ENCODE measurements at places on chromosomes 2 and 18.

- peak; percentile 34 for DNase-seq
Observed at GRCh38 chr18:12777500-12777944, 74.7 kb downstream of the PSMG2 start.

DNA sequence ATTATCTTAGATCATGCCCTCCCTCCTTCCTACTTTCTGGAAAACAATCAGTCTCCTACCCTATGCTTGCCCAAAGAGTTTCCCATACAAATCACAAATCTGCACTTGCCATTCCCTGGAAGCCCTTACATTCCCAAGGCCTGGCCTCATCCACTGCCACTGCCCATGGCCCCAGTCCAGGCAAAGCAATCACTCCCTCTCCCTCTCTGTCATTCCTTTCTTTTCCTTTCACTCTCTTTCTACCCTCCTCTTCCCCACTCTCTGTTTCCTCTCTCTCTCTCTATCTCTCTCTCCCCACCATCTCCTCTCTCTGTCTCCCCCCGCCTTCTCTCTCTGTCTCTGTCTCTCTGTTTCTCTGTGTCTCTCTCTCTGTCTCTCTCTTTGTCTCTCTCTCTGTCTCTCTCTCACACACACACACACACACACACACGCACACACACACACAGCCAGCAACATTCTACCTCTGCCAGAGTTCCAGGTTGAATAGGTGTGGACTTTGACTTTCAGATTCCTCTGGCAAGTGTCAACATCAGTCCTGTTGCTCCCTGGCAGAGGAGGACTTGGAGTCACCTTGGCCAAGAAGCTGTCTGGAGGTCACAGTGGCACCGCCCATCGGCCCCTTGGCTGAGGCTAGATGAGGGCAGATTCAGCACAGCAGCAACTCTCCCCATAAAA lies 43.7 kb upstream of the NAT8 start:
- DNase-seq = no peak

DNA sequence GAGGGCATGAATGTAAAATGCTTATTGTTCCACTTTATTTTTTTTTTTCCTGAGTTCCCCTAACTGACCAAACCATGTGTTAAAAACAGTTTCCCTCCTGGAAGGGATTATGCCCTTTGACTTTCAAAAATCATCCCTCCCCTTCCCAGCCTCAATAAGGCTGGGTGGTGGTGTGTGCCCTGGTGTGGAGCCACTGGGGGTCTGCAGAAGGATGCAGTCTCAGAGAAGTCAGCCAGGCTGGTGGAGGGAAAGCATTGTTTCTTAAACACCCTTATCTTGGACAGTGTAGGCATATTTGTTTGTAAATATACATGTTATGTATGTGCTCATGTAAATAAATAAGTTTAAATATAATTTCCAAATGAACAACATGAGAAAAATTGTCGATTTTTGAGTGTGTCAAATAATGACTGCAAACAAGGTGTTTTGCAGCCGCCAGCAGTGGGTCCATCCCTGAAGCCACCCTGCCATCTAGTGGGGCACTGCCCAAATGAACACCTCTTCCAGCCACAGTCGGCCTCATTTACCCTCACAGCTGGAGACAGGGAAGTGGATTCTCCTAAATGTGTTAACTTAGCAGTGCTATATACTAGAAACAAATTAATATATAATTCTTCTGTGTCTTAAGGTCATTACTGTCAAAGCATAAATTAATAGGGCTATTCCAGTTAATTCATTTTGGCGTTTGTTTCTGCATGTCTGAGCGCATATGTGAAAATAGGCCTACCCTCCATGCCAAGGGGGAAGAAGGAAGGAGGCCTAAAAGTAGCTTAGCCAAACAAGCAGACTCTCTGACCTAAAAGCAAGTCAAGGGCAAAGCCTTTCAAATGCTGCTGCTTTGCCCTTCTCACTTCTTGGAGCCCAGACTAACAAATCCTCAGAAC lies 209.6 kb upstream of the PIK3C3 start:
- DNase-seq = peak; percentile 71

DNA sequence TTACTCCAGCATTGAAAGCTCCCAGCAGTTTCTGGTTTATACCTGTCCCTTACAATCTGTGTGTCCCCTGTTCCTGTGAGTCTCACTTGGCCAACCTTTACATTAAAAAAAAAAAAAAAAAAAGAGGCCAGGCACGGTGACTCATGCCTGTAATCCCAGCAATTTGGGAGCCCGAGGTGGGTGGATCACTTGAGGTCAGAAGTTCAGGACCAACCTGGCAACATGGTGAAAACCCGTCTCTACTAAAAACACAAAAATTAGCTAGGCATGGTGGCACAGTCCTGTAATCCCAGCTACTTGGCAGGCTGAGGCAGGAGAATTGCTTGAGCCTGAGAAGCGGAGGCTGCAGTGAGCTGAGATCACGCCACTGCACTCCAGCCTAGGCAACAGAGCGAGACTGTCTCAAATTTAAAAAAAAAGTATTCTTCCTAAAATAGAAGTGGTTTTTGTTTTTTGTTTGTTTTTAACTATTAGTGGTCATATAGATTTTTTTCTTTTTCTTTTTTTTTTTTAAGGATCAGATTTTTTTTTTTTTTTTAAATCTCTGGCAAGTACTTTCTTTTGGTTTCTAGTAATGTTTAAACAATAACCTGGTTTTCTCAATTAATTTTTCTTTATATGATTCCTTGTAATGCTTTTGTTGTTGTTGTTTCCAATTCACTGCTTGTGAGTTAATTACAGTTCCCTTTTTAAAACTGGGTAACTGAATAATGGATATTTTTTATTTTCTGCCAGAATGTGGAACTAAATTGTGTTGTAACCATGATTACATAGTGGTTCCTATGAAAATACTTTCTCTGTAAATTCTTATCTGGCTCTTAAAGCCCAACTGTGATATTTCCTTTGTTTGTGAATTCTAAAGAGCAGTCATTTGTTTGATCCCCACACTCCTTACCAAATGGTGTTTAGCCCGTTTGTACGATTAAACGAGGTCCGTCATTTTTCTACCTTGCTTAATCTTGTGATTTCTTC lies 116.8 kb downstream of the CTAGE1 start:
- DNase-seq = peak; percentile 58

DNA sequence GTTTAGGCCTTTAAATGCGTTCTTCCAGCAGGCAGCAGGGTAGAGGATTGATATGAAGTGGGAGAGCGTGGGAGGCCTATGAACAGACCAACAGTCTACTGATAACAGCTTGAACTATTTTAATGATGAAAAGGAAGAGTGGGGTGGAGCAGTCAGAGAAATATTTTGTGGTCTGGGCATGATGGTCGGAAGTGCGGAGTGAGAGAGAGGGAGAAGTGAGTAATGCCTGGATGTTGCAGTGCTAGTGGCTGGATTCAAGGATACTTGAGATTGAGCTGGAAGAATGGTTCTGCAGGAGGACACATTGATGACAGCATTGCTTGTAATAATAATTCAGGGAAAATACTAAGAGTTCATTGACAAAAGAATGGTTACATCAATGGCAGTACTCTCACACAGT lies 151.0 kb upstream of the DAPL1 start:
- DNase-seq = no peak

DNA sequence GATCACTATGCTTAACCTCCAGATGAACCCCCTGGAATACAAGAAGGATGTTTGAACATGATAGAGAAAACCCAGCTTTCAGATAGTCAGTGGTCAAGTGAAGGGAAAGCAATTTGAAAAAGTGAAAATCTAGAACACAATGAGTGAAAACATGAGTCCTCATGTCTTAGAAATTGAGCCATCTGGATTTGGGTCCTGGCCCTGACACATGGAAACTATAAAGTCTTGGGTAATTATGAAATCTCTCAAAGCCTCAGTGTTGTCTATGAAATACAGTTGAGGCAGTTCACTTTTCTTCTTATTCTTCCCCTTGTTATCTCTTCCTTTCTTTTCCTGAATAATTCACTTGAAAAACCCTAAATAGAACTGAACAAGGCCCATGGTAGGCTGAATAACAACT lies 120.6 kb downstream of the EN1 start:
- DNase-seq = no peak

DNA sequence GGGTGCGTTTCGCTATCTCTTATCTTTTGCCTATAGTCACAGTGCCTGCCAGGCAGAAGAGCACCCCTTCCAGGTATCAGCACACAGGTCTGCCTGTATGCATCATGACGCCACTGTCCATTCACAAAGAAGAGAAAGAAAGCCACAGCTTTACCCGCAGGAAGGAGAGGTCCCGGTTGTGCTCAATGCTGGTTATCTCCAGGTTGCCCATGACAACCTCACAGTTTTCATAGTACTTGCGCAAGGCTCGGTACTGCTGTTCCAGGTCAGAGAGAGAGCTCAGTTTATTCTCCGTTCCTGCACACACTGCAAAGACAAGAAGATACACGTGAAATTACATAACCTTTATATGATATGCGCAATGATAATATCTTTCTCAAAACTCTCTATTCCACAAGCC lies 414.0 kb downstream of the ERBB4 start:
- no peak for DNase-seq

DNA sequence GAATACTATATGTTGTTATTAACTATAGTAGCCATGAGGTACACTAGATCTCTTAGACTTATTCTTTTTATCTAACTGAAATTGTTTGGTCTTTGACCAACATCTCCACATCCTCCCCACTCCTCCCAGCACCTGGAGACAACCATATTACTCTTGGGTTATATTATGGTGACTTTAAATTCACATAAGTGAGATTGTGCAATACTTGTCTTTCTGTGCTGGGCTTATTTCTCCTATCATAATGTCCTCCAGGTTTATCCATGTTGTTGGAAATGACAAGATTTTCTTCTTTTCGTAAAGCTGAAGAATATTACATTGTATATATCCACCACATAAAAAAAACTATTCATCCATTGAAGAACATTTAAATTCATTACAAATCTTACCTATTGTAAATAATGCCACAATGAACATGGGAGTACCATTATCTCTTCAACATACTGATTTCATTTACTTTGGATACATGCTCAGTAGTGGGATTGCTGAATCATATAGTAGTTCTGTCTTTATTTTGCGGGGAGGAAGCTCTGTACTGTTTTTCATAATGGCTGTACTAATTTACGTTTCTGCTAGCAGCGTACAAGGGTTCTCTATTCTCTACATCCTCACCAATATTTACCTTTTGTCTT lies 159.2 kb upstream of the SCN7A start:
- no peak for DNase-seq

DNA sequence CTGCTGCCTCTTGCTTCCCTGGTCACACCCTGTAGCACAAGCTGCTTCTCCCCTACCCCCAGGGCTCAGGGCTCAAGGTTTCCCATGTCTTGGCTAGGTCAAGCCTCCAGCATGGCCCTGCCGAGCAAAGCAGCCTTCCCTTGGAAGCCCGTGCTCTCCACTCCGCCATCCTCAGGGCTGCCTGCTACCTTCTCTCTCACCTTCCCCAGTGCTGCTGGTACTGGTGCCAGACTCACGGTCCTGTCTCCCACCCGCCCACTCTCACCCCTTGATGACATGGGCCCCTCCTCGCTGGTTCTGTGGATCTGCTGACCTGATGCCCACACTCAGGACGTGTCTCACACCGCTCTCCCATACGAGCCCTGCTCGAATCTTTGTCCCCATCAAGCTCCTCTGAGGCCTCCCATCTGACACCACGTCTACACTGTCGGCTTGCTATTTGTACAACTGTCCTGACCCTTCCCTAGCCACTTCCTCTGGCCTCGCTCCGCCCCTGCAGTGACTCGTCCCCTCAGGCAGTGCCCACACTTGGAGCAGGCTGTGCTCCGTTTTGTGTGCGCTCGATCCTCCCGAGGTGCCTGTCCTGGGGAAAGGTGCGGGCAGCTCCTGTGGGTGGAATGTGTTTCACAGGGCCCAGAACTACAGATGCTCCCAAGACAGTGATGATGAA lies 49.9 kb downstream of the ZAP70 start:
- DNase-seq = no peak

DNA sequence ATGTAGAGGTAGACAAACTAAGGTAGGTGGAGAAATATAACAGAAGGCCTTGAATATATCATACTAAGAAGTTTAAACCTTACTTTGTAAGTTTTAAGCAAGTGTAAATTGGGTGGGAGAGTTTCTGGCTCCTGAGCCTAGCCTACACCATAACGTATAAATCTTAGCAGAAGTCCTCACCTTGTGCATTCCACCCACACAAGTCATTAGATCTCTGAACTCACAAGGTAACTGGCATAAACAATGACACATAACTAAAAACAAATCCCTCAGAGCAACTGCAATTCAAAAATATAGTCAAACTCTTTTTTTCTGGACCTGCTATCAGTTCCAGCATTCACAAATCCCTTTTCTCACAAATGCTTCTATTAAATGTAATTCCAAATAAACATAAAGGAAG lies 9.4 kb downstream of the REV1 start:
- DNase-seq = no peak

DNA sequence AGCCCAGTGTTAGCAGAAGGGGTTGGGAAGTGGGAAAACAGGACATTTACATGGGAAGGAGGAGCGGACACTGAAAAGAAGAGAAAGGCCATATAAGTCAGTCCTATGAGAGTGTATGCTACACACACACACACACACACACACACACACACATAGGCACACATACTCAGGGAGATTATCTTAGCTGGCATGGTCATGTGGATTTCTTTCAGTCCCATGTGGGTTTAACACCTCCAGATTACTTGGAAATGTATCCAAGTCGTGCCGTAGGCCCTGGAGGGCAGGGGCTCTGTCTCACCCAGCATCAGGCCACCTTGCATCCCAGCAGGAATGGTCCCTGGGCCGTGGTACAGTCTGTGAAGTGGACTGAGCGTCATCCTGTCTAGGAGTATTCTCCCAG lies 113.3 kb upstream of the CAPN13 start:
- DNase-seq = no peak

- peak; percentile 77 for DNase-seq
Observed at GRCh38 chr18:63366213-63367052, 573 bp downstream of the KDSR start.

- no peak for DNase-seq
Observed at GRCh38 chr2:112588611-112589045, 4.2 kb downstream of the CHCHD5 start.
